ENCODE measurements at places on chromosomes 5 and 9.

DNA sequence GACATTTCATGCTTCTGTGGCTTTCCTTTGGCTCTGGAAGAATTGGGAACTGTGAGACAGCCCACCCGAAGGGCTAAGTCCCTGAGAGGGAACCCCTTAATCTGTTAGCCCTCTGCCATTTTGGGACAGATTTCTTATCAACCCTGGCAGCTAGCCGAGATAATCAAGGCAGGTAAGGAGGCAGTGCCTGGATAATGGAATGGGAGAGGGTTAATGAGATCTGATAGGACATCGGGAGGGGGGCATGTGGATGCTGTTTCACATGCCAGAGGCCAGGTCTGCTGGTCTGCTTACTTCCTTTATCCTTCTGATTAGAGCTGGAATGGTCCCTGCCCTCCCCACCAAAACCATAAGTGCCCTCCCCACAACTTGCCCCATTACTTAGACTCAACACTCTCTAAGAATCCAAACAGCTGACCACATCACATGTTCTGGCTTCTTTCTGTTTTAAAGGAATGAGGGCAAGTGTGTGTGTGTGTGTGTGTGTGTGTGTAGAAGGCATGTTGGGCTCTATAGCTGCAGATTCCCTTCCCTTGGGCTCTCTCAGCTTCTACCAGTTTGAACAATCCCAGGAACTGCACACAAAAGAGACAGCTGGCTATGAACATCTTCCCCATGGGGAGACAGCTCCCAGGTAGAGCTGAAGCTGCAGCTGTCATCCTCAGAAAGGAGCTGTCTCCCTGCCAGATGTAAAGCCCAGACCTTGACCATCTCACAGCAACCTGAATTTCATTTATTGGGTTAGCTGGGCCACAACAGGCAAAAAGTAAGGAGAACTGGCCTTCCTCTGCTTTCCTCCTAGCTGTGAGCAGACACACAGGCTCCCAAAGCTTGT, 221.3 kb downstream of the PIK3R1 start:
- no peaks in the 10 kb centered on the region for H3K36me3 ChIP-seq
- no peaks in the 10 kb centered on the region for H3K27me3 ChIP-seq
- H3K4me3 ChIP-seq: no peak overlapping the region
- no peak overlapping the region for H3K27ac ChIP-seq
- no peak for DNase-seq

GRCh38 chr5:169190849-169191248, 110.1 kb downstream of the SLIT3 start:
- H3K27me3 ChIP-seq: no peaks in the 10 kb centered on the region
- no peaks in the 10 kb centered on the region for H3K36me3 ChIP-seq
- H3K27ac ChIP-seq: no peak overlapping the region
- no peak for DNase-seq

GRCh38 chr5:101288633-101289032, 385.6 kb upstream of the ST8SIA4 start:
- no peak overlapping the region for H3K27ac ChIP-seq
- no peaks in the 10 kb centered on the region for H3K4me1 ChIP-seq
- H3K27me3 ChIP-seq: no peaks in the 10 kb centered on the region
- DNase-seq: no peak
- no peak overlapping the region for H3K4me3 ChIP-seq
- no peaks in the 10 kb centered on the region for H3K36me3 ChIP-seq

GRCh38 chr5:178335302-178336030, 102.9 kb upstream of the PHYKPL start:
- H3K4me3 ChIP-seq: no peak overlapping the region
- no peaks in the 10 kb centered on the region for H3K36me3 ChIP-seq
- DNase-seq: no peak

DNA sequence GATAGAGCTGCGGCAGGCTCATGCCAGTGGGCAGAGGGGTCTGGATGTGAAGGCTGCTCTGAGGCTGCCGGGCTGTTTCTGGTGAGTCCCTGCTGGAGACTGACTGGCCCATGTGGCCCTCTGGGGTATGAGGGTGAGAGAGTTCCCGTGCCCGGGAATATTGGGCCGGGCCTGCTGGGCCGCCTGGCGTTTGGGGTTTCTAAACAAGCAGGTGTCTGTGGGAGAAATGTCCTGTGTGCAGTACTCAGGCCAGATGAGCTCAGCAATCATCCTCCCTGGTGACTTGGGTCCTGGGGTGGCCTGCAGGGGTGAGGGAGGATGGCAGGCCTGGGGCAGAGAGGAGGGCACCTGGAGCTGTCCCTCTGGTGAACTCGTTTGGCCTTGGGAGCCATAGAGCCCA, 74.9 kb downstream of the MACROH2A1 start:
- no peaks in the 10 kb centered on the region for H3K4me1 ChIP-seq
- no peaks in the 10 kb centered on the region for H3K27me3 ChIP-seq
- DNase-seq: no peak

GRCh38 chr5:126851501-126852011, 74.6 kb downstream of the LMNB1 start:
- H3K27me3 ChIP-seq: no peaks in the 10 kb centered on the region
- peak overlapping the region; percentile 50 for H3K27ac ChIP-seq
- no peak overlapping the region for H3K4me3 ChIP-seq
- H3K36me3 ChIP-seq: no peaks in the 10 kb centered on the region
- DNase-seq: no peak

DNA sequence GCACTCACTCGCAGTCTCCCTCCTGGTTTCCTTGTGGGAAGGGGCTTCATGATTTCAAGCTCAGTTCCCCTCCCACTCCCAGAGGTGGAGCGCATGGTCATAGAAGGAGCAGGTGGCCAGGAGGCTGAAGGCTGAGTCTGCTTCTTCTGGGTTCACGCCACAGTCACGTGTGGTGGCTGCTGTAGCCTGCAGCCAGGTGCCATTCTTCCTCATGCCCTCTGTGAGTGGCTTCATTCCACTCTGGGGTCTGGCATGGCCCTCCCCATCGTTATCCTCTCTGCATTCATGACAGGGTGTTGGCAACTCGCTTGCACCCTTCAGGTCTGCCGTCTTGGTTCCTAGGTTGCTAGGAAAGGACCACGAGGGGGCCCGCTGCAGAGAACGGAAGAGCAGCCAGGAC, 3.5 kb downstream of the MRPL41 start:
- no peaks in the 10 kb centered on the region for H3K27me3 ChIP-seq
- H3K27ac ChIP-seq: no peak overlapping the region
- peaks cover 5% of the 10 kb centered on the region for H3K4me1 ChIP-seq
- H3K36me3 ChIP-seq: peaks cover 26% of the 10 kb centered on the region

DNA sequence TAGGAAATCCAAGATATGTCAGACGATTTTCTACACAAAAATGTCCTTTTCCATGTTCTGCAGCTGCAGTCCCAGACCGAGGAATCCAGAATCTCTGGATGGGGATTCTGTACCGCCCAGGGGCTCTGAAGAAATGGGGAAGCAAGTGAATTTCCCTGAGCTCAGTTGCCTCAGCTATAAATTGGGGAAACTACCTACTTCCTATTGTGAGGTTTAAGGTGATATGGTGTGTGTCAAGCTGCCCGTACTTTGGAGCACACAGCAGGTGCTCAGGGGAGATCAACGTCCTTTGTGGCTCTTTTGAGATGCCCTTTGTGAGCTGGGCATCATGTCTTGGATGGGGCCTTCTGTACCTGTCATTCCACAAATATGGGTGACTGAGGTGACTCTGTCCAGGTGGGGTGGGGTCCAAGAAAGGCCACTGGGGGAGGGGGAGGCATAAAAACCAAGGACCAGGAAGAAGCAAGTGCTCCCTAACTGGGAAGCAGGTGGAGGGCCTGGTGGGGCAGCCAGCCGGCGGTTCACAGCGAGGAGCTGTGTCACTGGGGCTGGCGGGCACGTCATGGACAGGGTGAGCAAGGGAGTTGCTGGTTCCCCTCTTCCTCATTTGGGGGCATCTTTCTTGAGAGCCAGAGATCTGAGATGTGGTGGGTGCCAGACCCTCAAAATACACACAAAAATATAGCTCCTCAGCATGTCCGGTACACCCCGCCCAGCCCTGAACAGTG, 116.0 kb downstream of the CRB2 start:
- no peaks in the 10 kb centered on the region for H3K36me3 ChIP-seq
- H3K4me1 ChIP-seq: no peaks in the 10 kb centered on the region
- H3K27me3 ChIP-seq: no peaks in the 10 kb centered on the region
- no peak overlapping the region for H3K27ac ChIP-seq
- no peak overlapping the region for H3K4me3 ChIP-seq

DNA sequence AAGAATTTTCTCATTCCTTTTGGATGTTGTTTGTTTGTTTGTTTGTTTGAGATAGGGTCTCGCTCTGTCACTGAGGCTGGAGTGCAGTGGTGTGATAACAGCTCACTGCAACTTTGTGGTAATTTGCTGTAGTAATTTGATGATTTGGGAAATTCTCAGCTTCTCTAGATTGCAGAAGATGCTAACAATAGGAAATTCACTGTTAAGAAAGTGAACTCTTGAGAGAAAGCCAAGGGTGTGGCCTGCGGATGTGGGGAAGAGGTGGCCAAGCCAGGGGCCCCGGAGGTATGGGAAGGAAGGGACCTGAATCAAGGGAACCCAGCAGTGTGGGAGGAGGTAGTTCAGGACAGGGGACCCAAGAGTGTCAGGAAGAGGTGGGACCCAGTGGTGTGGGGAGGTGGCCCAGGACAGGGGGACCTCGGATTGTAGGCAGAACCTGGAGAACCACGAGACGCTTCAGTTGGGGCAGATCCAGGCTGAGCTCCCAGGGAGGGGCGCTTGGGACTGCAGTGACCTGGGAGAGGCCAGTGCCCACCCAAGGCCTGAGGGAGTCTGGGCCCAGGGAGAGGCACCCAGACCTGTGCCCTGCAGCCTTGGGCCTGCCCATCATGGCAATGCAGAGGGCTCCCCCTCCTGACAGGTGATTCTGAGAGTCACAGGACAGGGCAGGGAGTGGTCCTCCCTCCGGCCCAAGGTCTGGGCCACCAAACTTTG, 5.6 kb upstream of the LCN2 start:
- H3K27ac ChIP-seq: no peak overlapping the region
- H3K4me1 ChIP-seq: peaks cover 9% of the 10 kb centered on the region
- no peaks in the 10 kb centered on the region for H3K27me3 ChIP-seq
- DNase-seq: no peak
- H3K4me3 ChIP-seq: no peak overlapping the region

- H3K4me1 ChIP-seq: no peaks in the 10 kb centered on the region
- no peak overlapping the region for H3K4me3 ChIP-seq
- DNase-seq: no peak
- no peaks in the 10 kb centered on the region for H3K36me3 ChIP-seq
- H3K27me3 ChIP-seq: no peaks in the 10 kb centered on the region
Observed at GRCh38 chr5:81553567-81554212, 159.8 kb upstream of the ACOT12 start.

DNA sequence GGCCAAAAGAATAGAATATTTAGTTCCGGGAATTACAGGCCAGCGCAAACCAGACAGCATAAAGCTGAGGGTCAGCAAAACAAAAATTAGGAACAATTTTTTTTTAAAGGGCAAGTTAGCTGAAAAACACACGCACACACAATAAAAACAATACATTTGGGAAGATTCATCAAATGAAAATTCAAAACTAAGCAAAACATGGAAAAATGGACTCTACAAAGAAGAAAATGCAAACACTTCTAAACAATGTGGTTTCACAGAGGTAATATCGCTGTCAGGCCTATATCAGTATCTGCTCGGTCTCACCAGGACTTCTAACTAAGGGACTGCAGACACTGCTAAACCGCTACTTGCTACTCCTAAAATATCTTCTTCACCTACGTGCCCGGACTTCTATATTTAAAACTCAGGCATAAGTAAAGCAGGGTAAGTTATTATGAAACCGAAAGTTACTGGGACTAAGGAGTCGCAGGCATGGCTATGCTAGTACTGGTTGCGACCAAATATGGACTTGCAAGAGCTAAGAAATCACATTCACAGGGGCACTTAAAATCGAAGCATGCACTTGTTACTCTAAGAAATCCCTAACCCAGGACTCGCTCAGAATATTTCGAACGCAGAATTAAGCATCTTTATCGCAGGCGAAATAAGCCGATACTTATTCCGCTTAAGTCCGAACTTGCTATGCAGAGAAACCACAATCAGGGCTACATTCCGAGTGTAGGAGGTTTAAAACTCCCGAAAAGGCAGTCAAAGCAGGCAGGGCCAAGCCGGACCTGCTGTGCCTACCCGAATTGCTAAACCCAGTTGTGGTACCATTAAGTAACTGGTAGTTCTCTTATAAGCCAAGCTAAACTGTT, 2.3 kb downstream of the ANXA2R start:
- no peaks in the 10 kb centered on the region for H3K36me3 ChIP-seq
- peak overlapping the region; percentile 87 for H3K4me3 ChIP-seq
- H3K27me3 ChIP-seq: no peaks in the 10 kb centered on the region
- peak; percentile 73 for DNase-seq
- H3K27ac ChIP-seq: peak overlapping the region; percentile 99
- peaks cover 41% of the 10 kb centered on the region for H3K4me1 ChIP-seq

GRCh38 chr5:177592010-177592834, at the start of gene TMED9:
TMED9 (plus strand) TSS chr5:177592203; CDS start chr5:177592215, 12 bp downstream.
- H3K27me3 ChIP-seq: no peaks in the 10 kb centered on the region
- H3K4me3 ChIP-seq: peak within 1 kb of the TSS; percentile 63
- peaks cover 23% of the 10 kb centered on the region for H3K36me3 ChIP-seq
